ENCODE measurements at places on chromosomes 2 and 18.

GRCh38 chr18:63799189-63799588, 24.0 kb downstream of the SERPINB7 start:
- no peak for DNase-seq

- DNase-seq = no peak
Measured at GRCh38 chr2:216520112-216520511, 21.5 kb downstream of the RPL37A start.

- DNase-seq = no peak
Measured at GRCh38 chr2:40716879-40717278, 265.0 kb upstream of the SLC8A1 start.

DNA sequence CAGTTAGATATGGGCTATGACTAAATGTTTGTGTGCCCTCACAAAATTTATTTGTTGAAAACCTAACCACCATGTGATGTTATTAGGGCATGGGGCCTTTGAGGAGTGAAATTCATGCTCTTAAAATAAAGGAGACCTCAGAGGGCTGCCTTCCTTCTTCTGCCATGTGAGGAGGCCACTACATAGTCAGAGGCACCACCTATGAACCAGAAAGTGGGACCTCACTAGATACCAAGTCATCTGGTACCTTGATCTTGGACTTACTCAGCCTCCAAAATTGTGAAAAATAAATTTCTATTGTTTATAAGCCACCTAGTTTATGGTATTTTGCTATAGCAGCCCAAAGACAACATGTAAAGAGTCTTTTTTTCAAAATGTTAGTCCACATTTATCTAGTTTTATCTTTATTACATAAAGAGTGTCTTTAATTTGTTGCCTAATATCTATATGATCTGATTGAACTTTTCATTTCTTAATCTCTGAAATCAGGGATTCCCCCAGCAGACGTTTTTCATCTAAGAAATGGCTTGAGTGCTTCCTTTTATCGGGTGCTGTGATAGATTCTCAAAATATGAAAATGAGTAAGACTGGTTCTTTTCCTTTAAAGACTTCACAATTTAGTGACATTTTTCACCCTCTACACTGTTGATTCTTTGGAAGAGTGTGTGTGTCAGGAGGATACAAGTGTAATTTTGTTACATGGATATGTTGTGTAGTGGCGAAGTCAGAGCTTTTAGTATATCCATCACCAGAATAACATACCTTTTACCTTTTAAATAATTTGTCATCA, 34.2 kb downstream of the PMS1 start:
- no peak for DNase-seq

DNA sequence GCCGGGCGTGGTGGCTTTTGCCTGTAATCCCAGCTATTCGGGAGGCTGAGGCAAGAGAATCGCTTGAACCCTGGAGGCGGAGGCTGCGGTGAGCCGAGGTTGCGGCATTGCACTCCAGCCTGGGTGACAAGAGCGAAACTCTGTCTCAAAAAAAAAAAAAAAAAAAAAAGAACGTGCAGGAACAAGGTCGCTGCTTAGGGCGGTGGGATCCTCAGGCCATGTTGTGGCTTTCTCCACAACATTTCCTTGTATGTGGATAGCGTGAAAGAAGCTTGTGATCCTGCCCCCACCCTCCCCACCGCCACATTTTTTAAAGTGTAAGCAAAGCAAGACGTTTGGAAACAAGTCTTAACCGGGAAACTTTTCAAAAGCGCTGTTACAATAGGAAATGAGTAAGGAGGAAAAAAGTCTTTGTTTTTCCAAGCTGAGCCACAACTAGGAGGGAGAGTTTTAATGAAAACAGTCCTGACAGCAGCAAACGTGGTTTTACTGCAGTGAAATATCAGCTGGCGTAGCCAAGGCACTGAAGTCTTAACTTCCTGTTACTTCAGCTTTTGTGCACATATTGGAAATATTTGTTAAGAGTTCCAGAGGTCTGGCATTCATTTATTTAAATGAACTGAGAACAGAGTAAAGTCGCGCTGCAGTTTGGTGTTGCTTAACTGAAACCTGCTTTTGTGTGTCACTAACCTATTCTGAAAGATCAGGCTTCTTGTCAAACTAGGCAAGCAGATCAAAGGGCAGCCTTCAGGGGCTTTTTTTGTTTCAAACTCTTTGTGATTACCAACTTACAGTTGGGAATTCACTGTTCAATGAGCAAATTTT, 3.8 kb downstream of the TGIF1 start:
- DNase-seq = peak; percentile 11

GRCh38 chr18:71125581-71125980, 836.7 kb downstream of the SOCS6 start:
- DNase-seq = no peak

DNA sequence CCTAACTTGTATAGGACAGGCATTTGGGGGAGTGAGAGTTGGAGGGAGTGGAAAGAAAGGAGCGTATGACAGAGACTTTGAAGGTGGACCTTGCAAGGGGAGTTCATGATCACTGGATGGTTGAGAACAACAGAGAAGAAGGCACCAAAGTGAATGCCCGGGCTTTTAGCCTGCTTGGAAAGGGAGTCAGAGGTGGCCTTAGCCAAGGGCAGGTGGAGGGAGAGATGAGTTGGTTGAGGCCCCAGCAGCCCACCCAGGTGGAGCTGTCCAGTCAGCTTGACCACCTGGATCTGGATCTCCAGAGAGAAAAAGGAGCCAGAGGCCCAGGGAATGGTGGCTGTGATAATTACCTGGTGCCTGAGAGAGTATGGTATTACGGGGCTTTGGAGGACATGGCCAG, 73.6 kb downstream of the COA5 start:
- DNase-seq = no peak

DNA sequence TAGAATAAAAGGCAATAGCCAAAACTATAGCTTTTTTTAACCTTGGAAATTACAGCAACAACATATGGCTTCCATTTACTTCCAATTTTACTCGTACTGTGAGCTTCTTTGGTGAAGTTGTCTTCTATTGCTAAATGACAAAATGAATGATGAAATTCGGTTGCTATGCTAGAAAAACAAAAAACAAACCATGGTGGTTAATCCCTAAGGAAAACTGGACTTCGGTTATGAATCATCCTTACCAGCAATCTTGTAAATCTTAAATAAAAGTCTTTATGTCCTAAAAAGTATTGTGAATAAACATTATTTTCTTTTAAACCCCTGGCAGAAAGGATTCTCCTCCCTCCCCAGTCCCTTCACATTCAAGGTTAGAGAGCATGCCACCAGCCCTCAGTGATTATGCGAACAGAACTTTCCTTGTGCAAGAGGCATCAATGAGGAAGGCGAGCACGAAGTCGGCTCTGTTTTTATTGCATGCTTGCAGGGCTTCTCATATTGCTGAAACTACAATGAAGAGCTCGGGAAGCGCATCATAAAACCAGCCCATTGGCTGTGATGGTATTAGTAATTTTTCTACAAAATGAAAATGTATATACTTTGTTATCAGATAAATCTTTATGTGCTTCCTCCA, 62.9 kb downstream of the ZNF521 start:
- no peak for DNase-seq

GRCh38 chr2:186992597-186992996, 143.6 kb upstream of the ZSWIM2 start:
- DNase-seq = no peak

DNA sequence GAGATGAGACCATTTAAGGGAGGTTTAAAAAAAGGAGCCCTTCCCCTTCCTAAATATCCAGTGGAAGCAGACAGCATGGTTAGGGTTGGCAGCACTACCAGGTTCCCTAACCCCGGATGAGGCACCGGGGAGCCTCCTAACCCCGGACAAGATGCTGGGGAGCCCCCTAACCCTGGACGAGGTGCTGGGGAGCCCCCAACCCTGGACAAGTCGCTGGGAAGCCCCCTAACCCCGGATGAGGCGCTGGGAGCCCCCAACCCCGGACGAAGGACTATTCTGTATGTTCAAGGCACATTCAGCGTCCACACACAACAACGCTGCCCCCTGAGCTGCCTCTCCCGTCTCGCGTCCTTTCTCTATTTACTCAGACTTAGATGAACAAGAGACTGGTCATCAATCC, 51.9 kb downstream of the ANKMY1 start:
- DNase-seq = no peak

- no peak for DNase-seq
Measured at GRCh38 chr2:36453652-36454051, 98.1 kb downstream of the CRIM1 start.

GRCh38 chr2:236545814-236546480, 23.7 kb upstream of the ACKR3 start:
- DNase-seq = no peak

DNA sequence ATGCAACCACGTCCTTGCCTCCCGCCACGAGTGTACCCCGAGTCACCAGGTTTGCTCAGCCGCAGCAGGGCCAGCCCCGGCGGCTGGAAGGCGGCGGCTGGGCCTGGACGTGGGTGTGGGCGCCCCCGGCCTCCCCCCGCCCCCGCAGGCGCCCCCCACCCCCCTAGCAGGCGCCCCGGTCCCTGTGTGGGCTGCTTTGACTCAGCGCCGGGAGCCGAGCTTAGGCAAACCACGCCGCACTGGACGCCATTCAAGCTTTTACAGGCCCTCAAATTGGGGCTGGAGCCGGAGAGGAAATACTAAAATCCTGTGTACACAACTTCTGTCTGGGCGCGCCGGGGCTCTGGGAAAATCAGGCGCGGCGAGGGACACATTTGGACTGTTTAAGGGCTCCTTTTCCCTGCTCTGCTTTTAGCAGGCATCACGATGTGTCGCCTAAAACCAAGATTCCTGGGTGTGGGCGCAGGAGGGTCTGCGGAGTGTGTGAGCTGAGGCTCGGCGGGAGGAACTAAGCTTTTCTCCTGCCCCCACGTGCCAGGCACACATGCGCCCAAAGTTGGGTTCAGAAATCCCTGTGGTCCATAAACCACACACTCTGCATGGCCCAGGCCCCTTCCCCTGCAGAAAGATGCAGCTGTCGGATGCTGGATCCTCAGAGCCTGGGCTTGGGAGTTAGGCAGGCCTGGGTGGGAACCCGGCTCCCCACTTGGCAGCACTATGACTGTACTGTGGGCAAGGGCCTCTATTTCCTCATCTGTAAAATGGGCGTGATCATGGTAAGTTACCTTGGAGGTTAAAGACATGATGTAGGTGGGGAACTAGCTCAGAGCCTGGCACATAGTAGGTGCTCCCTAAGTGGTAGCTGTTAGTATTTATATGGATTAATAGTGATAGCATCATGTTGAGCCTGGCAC, 57.6 kb downstream of the ATOH8 start:
- no peak for DNase-seq

DNA sequence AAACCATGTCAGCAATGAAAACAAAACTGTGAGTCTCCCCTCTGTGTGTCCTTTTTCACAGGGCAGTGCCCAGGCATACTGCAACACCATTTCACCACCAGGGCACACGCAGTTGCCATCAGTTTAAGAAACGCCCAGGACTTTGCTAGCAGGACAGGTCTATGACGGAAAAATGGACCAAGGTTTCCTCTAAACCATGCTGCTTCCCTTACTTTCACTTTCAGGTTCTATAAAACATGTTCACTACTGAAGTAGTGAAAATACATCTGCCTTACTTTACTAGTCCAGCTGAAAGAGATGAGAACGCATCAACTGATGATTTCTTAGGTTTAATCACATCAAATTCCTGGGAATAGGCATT, 110.5 kb downstream of the TCF4 start:
- DNase-seq = peak; percentile 2

GRCh38 chr2:29485631-29486030, 370.4 kb downstream of the CLIP4 start:
- DNase-seq = no peak

- no peak for DNase-seq
Measured at GRCh38 chr2:119575439-119575838, 31.2 kb downstream of the CFAP221 start.

DNA sequence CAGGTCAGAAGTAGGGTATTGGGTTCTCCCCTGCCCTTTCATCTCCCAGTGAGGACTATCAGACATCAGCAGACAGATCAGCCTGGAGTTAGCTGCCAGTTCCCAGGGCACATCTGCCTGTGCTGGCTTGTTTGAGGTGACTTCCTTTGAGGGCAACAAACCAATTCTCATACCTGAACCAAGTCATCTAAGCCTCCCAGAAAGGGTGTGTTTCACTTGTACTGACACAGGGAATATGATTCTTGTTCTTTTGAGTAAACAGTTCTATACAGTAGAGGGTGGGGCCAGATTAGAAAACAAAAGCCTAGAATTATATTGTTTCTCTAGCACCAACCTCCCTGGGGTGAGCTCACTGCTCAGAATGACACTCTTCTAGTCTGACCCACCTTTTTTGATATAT, 591.9 kb downstream of the SLC4A3 start:
- no peak for DNase-seq

Data from activated CD4-positive, alpha-beta T cell treated with anti-CD3 and anti-CD28 coated beads for 4 hours (primary cell).